Stimulated activated CD8-positive, alpha-beta memory T cell treated with anti-CD3 and anti-CD28 coated beads, Interleukin-12 subunit alpha, Interleukin-12 subunit beta, amount 100 ng/mL, for 4 hours (primary cell): ENCODE measurements at places on chromosomes 6 and 20.

- DNase-seq, result no peak
Observed at GRCh38 chr6:2738373-2738979, 12.2 kb downstream of the MYLK4 start.

GRCh38 chr20:24523661-24524060 lies 54.2 kb downstream of the SYNDIG1 start:
- DNase-seq, result no peak

GRCh38 chr6:150925590-150925928 lies 60.1 kb downstream of the MTHFD1L start:
- no peak for DNase-seq

GRCh38 chr6:14621518-14621917 lies 503.9 kb downstream of the CD83 start:
- DNase-seq, result no peak

GRCh38 chr20:36572701-36573102 lies 695 bp upstream of the TGIF2 start:
- DNase-seq, result peak; percentile 52

- no peak for DNase-seq
Observed at GRCh38 chr6:12482386-12483375, 192.5 kb downstream of the EDN1 start.

DNA sequence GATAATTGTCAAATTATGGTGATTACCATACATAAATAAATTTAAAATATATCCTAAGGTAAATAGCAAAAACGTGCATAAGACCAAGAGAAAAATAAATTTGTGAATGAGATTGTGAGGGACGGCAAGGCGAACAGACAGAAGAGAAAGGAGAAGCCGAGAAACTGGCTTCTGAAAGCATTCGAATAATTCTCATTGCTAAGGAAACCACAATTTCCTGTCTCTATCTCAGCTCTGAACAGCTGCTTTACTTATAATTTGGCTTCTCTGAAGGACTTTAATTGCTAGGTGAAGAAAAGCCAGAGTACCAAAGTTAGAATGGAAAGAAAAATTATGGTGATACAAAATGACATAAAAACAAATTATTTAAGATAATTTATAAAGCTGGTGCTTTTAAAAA lies 79.0 kb upstream of the RGS17 start:
- DNase-seq, result no peak

GRCh38 chr6:42571611-42572342 lies 7.9 kb downstream of the UBR2 start:
- no peak for DNase-seq

- DNase-seq, result no peak
Observed at GRCh38 chr6:151209071-151209831, 30.5 kb upstream of the AKAP12 start.

GRCh38 chr20:33600414-33600813 lies 61.7 kb upstream of the C20orf144 start:
- no peak for DNase-seq

GRCh38 chr6:126723541-126724170 lies 383.7 kb downstream of the CENPW start:
- DNase-seq, result no peak

DNA sequence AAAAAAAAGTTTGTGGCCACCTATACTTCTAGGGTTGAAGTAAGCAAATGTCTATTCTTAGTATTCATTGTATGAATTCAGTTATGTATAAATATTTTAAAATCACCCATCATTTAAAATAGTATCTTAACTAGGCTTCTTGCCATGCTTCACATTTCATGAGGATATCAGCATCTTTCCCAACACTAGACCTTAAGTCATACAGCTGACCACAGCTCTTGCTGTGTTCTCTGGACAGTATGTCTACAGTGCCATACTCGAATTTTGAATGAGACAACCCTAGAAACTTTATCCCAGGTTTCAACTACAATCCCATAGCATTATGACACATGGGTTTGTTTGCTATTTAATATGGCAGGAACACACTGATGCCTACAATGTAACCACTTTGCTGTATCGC lies 5.2 kb downstream of the TXNDC5 start:
- DNase-seq, result no peak

DNA sequence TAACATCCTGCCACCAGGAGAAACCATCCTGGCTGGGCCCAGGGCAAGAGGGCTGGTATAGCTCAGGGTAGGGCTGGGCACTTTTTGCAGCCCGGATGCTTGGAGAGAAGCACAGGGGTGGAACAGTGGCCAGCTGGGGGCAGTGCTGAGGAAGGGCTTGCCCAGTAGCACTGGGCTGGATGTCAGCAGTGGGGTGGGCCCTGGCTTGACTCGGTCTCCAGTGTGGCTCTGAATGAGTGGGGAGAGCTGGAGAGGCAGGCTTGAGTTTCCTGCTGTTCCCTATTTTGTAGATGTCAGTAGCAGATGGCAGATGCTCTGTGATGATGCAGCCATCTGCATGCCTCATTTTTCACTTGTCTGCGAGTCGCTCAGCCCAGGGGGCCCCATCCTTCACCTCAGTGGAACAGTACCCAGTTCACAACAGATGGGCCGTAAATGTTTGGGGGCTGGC lies 56.3 kb upstream of the TULP1 start:
- DNase-seq, result no peak

DNA sequence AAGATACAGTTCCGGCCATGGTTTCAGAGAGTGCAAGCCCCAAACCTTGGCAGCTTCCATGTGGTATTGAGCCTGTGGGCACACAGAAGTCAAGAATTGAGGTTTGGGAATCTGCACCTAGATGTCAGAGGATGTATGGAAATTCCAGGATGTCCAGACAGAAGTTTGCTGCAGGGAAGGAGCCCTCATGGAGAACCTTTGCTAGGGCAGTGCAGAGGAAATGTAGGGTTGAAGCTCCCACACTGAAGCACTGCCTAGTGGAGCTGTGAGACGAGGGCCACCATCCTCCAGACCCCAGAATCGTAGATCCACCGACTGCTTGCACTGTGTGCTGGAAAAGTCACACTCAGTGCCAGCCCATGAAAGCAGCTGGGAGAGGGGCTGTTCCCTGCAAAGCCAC lies 267.5 kb downstream of the OGFRL1 start:
- DNase-seq, result no peak

DNA sequence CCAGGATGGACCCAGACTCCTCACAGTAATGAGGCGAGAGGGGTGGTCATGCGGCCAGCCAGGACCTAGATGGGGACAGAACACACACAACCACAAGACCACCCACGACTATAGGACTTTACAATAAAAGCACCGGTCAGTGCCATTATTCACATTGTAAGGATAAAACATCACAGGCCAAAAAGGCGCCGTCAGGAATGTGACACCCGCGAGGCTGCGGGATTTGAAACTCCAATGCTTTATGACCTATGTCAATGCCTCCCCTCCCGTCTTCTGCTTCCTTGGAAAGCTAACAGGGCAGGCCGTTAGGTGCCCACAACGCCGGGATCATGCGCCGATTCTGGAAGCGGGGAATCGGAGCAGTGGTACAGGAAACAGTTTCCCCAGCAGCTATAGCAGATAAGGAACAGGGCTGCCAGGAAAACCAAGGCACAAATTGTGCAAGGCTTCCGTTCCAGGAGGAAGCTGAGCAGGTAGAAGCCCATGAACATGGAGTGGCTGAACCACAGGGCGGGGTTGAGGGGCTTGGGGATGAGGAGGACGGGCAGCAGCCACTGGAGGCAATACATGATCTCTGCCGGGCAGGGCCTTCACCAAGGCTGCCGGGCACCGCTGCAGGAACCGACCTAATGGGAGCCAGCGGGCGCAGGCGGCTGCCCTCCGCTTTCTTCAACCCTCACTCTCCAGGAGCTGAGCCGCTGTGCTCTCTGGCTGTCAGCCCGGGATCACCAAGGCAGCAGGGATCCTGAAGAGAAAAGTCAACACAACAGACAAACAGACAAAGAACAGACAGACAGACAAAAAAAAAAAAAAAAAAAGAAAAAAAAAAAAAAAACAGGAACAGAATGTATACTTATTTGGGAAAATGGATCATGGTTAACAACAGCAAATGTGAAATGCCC lies 2.2 kb upstream of the NNAT start:
- DNase-seq, result no peak

- no peak for DNase-seq
Observed at GRCh38 chr6:100186552-100186951, 192.5 kb upstream of the MCHR2 start.

DNA sequence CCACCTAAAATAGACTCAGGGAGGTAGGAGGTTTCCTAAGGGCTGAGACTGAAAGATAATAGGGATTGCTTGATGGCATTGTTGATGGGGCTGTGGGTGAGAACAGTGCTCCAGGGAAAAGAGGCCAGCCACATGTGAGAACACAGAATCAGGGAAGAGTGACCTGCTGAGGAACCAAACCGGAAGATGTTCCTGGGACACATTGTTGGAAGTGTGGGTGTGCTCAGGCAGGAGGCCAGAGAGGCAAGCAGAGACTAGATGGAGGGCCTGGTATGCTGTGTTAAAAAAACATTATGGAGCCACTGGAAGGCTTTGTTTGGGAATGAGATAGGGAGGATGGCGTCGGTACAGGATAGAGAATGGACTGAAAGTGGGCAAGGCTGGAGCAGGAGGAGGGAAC lies 23.3 kb downstream of the RNF144B start:
- DNase-seq, result no peak

- no peak for DNase-seq
Observed at GRCh38 chr6:37454420-37455140, 21.6 kb downstream of the CMTR1 start.

GRCh38 chr20:6579824-6580223 lies 187.7 kb upstream of the BMP2 start:
- DNase-seq, result no peak
